Activated CD4-positive, alpha-beta T cell treated with anti-CD3 and anti-CD28 coated beads for 48 hours (primary cell): ENCODE measurements at places on chromosomes 1 and 21.

GRCh38 chr21:31987696-31988095, 114.9 kb downstream of the HUNK start:
- no peak for DNase-seq

DNA sequence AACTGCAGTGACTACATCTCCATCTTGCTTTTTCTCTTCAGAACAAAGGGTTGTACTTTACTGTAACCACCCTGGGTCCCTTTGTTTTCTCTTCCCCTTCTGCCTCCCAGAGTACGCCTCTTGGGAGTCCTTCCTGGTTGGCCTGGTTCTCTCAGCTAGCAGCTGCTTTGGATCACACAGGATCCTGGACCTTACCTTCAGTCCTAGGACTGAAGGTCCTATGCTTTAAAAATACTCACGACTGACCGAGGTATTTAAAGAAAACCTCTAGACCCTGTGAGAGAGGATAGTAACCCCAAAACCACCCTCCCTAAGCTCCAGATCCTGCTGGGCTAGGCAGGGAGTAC, 4.8 kb downstream of the TRIM45 start:
- no peak for DNase-seq

GRCh38 chr1:152806576-152806975, at the start of gene LCE1C:
Gene LCE1C (minus strand): TSS chr1:152806651. CDS start chr1:152805478, 1,173 bp downstream.
- no peak for DNase-seq

DNA sequence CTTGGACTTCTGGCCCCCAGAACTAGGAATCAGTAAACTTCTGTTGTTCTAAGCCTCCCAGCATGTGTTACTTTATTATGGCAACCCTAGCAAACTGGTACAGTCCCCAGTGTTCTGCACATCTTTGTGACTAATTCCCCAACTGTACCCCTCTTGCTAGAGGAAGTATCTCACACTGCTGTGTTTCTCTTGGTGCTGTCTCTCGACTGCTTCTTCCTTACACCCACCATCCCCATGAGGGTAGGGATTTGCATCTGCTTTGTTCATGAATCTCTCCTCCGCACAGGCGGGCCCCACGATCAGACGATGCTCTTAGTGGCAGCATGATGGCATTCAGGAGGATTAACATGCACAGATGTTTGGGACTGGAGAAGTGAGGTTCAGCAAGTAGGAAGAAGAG, 46.7 kb downstream of the CLIC6 start:
- DNase-seq: no peak

DNA sequence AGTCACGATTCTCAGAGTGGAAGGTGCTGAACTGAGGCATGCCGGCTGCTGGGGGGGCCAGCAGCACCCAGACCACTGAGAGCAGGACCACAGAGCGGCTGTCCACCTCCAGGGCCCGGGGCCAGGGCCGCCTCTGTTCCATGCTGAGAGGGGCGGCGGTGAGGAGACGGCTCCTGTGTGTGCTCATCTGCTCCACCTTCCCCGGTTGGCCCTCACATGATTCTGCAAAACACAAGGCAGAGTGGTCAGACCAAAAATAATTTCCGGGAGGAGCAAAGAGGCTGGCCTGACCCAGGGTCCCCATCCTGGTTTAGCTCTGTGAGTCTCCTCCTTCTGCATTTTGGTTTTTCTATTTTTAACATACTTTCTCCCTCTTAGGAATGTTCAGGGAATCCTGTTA, 26.4 kb downstream of the PLXNA2 start:
- DNase-seq: no peak

DNA sequence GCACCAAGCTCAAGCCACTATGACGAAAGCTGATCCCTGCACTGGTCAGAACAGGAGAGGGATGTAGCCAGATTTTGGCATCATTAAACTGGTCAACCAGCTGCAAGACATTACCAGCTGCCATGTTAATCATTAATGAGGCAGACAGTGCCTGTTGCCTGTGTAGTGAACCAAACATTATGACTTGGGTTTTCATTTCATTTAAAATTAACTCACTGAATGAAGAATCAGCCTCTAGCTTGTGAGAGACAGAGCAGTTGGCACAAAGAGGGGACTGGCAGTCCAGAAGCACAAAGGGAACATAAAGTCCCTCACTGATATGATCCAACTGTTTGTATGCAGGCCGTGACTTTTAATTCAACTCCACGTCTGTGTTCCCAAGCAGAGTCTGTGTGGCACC, 318.9 kb downstream of the SEC16B start:
- no peak for DNase-seq

DNA sequence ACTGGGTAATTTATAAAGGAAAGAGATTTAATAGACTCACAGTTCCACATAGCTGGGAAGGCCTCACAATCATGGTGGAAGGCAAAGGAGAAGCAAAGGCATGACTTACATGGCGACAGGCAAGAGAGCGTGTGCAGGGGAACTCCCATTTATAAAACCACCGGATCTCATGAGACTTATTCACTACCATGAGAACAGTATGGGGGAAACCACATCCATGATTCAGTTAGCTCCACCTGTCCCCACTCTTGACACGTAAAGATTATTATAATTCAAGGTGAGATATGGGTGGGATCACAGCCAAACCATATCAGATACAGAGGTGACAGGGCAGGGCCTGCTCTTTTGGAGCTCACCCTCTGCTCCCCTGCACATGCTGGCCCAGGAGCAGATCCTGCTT, 31.4 kb upstream of the TMEM61 start:
- DNase-seq: no peak

GRCh38 chr21:21163904-21164303, 165.7 kb downstream of the NCAM2 start:
- DNase-seq: peak; percentile 36

- DNase-seq: no peak
These were observed 12.8 kb downstream of the PLA2G4A start for GRCh38 chr1:186841599-186841998.

DNA sequence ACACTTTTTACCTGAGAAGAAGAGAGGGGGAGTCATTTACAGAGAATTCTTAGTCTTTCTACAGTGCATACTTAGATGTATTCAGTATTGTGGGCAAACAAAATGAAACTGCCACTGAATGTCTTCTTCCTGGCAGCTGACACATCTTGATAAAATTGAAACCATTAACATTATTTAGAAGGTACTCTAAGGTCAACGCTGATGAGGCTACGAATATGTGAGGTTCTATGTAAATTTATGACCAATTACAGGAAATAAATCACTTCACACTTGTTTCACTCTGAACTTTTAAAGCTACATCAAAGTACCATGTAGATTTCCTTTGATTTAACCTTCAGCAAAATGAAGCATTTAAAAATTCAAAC, 51.3 kb upstream of the GFI1 start:
- no peak for DNase-seq

DNA sequence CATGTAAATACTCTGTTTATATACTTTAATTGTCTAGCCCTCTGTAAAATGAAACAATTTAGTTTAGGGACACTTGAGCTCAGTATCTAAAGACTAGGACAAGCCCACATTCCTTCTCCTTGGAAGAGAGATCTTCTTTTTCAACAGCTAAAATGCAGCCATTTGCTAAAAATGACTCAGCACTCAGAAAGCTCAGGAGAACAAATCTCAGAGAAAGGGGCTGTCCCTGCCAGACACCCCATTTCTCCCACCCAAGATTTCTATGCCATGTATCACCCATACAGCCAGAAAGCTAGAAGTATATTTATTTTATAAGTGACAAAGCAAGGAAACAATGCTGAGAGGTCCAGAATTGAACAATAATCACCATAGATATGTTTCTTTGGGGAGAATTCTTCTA, 23.2 kb upstream of the PRDX6 start:
- no peak for DNase-seq

GRCh38 chr1:192830595-192831246, 21.9 kb downstream of the RGS2 start:
- no peak for DNase-seq

DNA sequence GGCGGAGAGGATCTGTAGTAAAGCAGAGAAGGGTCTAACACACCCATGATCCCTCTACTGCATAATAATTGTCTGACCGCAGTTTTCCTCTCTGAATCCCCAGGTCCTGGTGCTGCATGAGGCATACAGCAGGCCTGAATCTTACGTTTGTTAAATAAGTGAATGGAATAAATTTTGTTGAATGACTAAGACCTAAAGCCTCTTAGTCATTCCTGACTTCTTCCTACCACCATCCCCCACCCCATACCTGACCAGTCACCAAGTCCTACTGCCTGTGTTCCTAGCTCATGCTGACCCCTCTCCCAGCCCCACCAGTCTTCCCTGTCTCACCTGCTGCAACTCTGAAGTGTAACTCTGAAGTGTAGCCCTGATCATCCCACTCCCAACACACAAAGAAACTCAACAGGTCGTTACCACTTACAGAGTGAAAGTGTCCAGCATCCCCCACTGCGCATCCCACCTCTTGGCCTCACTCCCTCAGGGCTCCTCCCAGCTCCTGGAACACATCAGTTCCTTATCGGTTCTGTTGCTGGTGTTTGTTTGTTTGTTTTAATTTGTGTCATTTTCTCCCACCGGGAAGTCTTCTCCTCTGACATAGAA, 9.7 kb downstream of the GJA5 start:
- DNase-seq: no peak

DNA sequence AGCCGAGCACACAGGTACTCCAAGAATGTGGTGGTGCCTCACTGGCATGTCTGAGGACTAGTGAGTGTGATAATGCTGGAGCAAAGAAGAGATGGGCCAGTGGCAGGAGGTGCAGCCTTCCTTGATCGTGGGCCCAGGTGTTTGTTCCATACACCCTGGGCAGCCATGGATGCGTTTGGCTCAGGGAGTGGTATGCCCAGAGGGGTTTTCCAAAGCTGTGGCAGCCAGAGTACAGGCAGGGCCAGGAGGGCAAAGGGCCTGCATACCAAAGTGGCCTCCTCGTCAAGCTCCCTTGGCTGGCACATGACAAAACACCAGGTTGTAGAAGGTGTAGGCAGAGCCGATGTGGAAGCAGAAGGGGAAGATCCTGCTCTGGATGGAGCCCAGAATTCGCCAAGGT, 19.0 kb downstream of the PARS2 start:
- DNase-seq: no peak

DNA sequence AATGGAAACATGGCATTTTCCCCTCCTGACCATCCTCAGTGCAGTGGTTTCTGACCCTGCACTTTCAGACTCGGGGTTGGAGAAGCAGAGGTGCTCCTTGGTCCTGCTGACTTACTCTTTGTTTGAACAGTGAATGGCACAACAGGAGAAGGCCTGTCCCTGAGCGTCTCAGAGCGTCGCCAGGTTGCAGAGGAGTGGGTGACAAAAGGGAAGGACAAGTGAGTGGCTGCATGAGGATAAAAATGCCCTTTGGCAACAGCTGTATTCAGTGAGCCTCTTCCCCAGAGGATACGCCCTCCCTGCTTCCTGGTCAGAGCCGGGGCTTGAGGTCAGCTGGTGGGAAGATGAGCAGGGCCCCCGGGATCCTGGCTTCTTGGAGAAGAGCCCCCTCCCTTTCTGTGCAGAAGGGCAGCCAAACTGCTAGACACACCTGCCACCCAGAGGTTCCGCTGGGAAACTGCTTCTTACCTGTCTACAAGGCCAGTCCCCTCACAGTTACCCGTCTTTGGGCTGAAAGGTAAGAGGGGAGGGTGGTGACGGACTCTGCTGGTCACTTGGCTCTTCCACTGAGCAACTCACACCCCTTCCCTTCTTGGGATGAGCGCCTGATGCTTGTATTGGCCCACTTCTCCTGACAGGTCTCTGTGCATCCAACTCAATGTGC, 16.6 kb downstream of the NPL start:
- no peak for DNase-seq

DNA sequence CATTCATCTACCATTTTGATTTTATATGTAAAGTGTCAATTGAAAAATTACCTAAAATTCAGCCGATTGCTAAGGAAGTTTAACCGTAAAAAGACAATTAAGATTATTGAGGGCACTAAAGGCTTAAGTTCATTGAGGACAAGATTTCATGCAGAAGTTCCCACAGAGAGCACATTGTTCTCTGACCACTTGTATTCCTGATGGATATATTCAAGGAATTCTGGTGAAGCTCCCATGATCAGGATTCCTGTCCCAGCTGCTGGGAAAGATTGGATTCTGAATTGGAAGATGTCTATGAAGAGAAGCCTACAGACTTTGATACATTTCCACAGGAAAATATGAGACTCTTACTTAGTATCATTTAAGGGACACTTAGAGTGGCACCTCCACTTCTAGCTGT, 209.2 kb upstream of the KCTD3 start:
- no peak for DNase-seq

GRCh38 chr1:197464044-197464443, 196.0 kb downstream of the CRB1 start:
- DNase-seq: no peak

- no peak for DNase-seq
These were observed 391.0 kb downstream of the OMA1 start for GRCh38 chr1:58155418-58156123.
